ENCODE measurements at places on chromosomes 16 and 17.

DNA sequence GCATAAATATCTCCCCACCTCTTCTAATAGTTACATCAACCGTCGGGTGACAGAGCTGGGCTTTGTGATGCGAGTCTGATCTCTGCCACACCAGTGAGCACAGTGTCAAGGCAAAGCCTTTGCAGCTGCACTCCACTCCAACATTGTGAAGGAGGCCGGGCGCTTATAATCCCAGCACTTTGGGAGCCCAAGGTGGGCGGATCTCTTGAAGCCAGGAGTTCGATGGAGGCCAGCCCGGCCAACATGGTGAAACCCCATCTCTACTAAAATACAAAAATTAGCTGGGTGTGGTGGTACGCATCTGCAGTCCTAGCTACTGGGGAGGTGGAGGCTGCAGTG lies 18.9 kb downstream of the CYB5D2 start:
- DNase-seq: no peak

DNA sequence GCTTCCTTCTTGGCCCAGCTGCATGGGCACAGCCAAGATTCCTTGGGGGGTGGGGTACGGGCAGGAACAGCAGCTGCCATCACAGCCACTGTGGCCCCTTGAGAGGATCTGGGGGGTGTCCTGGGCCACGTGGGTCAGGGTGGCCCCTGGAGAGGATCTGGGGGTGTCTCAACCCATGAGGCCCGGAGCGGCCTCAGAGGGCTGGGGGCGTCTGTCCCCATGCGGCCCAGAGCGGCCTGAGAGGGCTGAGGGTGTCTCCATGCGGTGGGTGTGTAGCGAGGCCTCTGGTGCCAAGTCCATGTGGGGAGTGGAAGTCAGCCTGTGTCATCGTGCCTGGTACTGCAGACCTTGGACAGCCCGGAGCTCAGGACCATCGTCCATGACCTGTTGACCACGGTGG lies 13.7 kb downstream of the TSC2 start:
- DNase-seq: no peak

DNA sequence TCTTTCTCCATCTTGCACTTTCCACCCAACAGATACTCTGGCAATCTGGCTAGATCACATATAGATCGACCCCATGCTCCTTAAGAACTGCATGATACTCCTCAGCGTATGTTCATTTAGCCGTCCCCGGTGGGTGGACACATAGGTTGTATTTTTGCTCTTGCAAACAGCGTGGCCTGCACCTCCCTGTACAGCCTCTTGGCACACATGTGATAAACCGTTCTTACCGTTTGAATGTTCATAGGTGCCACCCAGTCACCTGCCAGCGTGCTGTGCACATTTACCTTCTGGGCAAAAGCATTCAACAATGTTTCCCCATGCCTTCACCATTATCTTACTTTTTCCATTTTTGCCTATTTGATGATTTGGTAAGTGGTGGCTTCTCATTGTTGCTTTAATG lies 6.2 kb downstream of the TNP2 start:
- no peak for DNase-seq

DNA sequence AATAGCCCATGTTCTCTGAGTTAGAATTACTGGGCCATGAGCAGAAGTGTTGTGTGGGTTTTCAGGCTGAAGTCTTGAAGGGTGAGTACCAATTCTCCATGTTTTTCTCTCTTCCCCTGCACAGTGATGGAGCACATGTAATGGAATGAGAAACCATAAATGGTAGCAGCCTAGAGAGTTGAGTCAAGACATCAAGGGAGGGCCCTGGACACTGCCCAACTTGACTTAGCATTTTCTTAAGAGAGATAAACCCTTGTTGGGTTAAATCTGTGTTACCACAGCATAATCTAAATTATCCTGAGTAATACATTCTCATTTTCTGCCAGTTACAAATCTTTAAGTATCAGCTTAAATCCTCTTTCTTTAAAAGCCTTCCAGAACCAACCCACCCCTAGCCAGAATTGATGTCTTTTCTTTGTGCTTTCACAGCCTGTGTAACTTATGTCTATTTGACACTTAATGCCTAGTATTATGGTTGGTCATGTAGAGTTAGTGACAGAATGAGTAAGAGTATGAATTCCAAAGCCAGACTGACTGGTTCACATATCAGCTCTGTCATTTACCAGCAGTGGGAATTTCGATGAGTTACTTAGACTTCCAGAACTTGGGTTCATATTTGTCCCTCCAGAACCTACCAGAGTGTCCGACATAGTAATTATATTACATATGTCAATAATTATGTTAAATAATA lies 27.0 kb upstream of the RGS9 start:
- no peak for DNase-seq

GRCh38 chr16:29784157-29784556 lies 6.1 kb downstream of the ZG16 start:
- DNase-seq: no peak

- DNase-seq: no peak
These were observed 2.6 kb upstream of the ANKFN1 start for GRCh38 chr17:56150649-56151048.

DNA sequence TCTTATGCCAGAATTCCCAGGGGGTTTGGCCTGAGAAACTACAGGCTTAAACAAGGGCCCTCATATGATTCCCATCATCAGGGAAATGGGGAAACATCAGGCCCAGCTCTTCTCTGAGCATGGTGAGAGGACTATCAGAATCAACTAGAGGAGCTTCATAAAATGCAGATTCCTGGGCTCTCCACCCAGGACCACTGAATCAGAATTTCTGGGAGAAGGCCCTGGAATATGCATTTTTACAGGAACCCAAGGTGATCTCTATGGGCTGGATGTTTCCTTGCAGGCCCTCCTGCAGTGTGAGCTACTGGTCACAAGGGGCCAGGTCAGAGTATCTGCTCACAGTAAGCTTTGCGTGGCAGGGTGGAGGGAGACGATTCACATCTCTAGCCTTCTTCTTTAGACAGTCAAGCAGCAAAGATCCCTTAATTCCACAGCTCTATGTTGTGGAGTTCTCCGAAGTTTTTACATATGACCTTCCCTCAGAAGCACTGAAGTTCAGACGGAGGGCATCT lies 38.8 kb upstream of the HOXB13 start:
- DNase-seq: no peak

GRCh38 chr16:67432506-67432890 lies 1.6 kb downstream of the HSD11B2 start:
- DNase-seq: no peak

- no peak for DNase-seq
These were observed 92.9 kb downstream of the TMEM132E start for GRCh38 chr17:34672176-34672785.

GRCh38 chr16:22938647-22939046 lies 124.7 kb downstream of the HS3ST2 start:
- no peak for DNase-seq

DNA sequence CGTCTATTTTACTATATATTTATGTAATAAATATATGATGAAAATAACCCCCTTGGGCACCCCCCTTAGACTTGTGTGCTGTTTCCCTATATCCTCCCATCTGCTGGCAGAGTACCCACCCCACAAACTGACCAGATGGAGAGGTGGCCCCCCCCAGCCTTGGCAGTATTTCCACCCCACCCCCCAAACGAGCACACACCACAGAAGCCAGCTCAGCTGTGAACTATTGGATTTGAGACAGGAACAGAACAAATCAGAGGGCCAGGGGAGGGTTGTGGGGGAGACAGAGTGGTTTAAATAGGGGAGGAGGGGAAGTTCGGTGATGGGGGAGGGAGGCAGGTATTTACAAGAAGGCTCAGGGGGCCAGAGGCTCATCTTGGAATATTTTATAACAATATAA lies 7.8 kb downstream of the NR1D1 start:
- no peak for DNase-seq
